GM20000 (cell line): ENCODE measurements at places on chromosomes 5 and 9.
A peak's percentile ranks its signal among the peaks of the same experiment; 100 is the strongest.

- no peak for DNase-seq
These were observed 147.1 kb upstream of the MAP1B start for GRCh38 chr5:71960195-71960594.

- peak; percentile 41 for DNase-seq
These were observed 65.7 kb upstream of the TNFAIP8 start for GRCh38 chr5:119290161-119290569.

- DNase-seq = no peak
These were observed 29.5 kb downstream of the GDNF start for GRCh38 chr5:37810311-37810710.

- DNase-seq = no peak
These were observed 24.4 kb upstream of the TAL2 start for GRCh38 chr9:105637787-105638395.

DNA sequence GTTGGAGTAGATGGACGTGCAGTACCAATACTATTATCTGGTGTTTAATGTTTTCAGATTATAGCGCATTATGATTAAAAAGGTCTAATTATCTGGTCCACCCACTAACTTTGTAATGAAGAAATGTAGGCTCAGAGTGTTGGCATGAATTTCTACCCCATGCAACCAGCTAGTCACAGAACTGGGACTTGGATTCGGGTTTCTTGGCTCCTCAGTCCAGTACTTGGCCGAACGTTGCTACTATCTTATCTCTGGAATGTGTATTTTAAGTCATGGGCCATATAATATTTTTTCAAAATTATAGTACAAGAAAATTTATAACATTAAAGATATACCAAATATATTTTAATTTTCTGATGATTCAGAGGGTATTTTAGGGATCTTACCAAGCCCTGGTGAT, 657.5 kb upstream of the DMAC1 start:
- DNase-seq = no peak

- peak; percentile 11 for DNase-seq
These were observed 61.1 kb downstream of the OXCT1 start for GRCh38 chr5:41809128-41809527.

- DNase-seq = peak; percentile 39
These were observed 82.6 kb downstream of the GALNT10 start for GRCh38 chr5:154273028-154273617.

DNA sequence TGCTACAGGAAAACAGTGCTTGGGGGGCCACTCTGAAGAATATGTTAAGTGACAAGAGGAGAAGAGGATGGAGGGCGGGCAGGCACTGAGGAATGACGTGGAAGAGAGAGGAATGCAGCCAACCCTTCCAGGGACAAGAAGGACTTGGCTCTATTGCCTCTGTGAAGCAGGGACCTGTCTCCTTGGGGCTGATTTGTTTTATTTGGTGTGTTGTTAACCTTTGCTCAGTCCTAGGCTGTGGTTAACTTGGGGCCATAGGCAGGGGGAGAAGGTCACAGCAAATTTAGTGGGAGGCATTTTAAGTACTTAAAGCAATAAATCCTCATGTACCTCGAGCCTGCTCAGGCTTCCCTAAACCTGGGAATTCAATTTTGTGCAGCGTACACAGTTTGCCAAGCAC, 39.9 kb downstream of the KIF4B start:
- no peak for DNase-seq

- no peak for DNase-seq
These were observed 1.0 kb downstream of the ELAVL2 start for GRCh38 chr9:23824830-23825591.

DNA sequence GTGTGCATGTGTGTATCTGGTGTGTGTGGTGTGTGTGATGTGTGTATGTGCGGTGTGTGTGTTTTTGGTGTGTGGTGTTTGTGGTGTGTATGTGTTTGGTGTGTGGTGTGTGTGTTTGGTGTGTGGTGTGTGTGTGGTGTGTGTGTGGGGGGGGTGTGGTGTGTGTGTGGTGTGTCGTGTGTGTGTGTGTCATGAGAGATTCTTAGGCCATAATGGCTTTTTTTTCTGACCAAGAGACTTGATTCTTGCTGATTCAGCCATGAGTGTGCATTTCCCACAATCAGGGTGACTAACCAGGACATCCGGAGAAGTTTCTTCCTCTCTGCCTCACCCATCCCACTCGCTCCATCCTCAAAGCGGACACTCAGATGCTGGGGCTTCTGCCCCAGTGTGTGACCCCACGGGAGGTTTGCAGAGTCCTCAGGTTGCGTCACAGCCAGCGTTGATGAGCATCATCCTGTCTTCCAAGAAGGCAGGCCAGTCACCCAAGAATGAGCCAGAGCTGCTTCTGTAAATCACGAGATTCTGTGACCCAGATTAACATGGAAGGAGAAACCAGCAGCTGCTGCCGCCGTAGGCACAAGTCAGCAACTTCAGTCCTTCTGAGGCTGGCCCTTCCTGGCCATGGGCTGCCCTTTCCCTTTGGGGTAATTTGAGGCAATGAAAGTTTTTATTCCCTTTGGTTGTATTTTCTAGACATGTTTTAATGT, 12.5 kb upstream of the CTSL start:
- no peak for DNase-seq

- DNase-seq = no peak
These were observed 32.0 kb downstream of the NKD2 start for GRCh38 chr5:1040571-1040970.

GRCh38 chr9:73979894-73980264, 517.3 kb upstream of the RORB start:
- DNase-seq = no peak

- DNase-seq = no peak
These were observed 1.8 kb downstream of the DND1 start for GRCh38 chr5:140671472-140672125.

GRCh38 chr5:14071433-14071832, 71.7 kb upstream of the TRIO start:
- no peak for DNase-seq

DNA sequence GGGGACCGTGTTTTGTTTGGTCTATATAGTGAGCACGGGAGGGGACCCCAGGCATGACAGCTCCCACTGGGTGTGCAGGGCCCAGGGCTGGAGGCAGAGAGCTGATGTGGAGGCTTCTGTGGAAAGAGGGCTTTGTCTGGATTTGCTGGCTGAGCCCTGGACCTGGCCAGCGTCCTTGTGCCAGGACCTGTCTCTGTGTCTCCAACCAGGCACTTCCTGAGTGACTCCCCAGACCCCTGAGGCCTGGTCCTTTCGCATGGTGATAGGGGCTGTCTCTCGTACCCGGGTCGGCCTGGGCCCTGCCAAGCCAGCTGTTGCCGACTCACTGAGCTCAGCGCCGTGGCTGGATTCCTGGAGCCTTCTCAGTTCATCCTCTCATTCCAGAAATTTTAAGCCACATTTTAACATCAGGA, 77.6 kb downstream of the ADAMTS2 start:
- DNase-seq = no peak

GRCh38 chr9:72786948-72787347, 165.9 kb downstream of the ALDH1A1 start:
- DNase-seq = no peak

DNA sequence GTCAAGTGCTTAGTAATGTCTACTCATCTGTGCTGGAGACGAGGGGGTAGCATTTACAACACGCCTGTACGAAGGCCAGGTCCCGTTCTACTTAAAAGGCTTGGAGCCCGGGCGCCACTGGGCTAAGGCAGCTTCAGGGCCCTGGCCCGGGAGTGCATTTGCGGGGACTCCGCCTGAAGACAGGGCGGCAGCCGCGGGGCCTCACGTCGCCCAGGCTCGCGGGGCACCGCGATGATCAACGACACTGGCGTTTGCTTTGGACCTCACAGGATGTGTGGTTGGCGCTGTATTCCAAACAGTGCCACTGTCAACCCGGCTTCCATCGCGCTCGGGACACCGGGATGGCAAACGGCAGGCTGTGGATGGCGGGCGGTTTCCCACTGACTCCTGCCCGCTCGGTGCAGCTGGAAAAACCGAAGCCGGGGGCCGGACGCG, 1.1 kb upstream of the TENT4A start:
- peak; percentile 58 for DNase-seq

DNA sequence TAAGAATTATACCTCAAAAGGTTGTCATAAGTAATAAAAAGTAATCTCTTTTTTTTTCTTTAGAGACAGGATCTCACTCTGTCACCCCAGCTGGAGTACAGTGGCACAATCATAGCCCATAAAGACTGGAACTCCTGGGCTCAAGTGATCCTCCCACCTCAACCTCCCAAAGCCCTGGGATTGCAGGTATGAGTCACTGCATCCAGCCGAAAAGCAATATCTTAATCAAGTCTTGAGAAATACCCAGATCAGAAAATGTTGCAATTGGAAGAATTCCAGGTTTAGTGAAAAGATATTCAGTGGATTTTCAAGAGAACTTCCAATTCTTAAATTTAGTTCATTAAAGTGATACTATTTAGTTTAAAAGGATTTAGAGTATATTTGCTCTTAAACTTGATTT, 40.9 kb upstream of the IDNK start:
- DNase-seq = no peak

- DNase-seq = peak; percentile 44
These were observed 20.9 kb downstream of the OR2Y1 start for GRCh38 chr5:180718810-180719453.

DNA sequence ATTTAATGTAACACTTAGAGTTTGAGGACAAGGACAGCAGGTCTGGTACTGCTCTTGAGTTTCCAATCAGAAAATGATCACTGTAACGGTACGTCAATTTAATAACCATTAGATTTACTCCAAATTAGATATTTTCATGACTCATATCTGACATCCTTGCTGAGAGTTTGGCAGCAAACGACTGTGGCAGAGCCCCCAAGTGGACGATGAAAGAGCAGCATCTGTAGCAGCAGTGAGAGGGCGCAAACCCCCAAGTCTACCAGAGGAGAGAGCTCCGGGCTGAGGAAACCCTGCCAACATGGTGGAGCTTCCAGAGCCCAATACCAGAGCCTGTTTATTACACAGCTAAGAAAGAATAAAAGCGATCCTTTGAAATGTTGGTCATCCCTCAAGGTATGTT, 73.2 kb upstream of the EPB41L4A start:
- peak; percentile 59 for DNase-seq

- DNase-seq = no peak
These were observed 1.2 kb upstream of the PSAT1 start for GRCh38 chr9:78295731-78296130.

DNA sequence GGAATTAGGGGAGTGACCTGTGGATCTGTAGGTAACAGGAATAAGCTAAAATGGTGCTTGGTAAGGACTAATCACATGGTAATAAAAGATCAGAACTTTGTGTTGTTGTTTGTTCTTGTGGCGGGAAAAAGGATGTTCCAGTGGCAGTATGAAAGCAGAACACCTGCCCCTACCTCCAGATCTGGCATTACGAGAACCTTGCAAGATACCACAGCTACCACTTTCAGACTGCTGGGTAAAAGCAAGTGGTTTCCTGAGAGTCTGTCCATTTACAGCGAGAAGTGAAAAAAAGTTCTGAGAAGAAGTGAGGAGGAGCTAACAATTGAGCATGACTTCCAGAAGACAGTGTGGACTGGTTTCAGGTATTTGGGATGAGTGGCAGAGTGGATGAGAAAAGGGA, 252.5 kb downstream of the TLE4 start:
- no peak for DNase-seq

DNA sequence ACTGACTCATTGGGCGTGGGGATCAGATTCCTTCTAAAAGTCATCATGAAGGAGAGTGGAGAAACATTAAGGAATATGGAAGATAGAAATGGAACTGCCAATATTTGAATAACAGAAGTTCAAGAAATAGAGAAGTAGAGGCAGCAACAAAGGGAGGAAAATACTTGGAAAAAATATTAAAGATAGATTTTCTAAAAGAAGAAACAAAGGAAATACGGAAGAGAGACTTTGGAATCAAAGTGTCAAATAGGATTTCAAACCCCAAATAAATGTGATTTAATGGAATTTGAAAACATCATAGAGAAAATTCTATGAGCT, 605.1 kb upstream of the KLF4 start:
- DNase-seq = no peak

GRCh38 chr5:144084971-144085370, 85.5 kb downstream of the YIPF5 start:
- no peak for DNase-seq

GRCh38 chr9:81720450-81721086, 31.2 kb upstream of the TLE1 start:
- no peak for DNase-seq

DNA sequence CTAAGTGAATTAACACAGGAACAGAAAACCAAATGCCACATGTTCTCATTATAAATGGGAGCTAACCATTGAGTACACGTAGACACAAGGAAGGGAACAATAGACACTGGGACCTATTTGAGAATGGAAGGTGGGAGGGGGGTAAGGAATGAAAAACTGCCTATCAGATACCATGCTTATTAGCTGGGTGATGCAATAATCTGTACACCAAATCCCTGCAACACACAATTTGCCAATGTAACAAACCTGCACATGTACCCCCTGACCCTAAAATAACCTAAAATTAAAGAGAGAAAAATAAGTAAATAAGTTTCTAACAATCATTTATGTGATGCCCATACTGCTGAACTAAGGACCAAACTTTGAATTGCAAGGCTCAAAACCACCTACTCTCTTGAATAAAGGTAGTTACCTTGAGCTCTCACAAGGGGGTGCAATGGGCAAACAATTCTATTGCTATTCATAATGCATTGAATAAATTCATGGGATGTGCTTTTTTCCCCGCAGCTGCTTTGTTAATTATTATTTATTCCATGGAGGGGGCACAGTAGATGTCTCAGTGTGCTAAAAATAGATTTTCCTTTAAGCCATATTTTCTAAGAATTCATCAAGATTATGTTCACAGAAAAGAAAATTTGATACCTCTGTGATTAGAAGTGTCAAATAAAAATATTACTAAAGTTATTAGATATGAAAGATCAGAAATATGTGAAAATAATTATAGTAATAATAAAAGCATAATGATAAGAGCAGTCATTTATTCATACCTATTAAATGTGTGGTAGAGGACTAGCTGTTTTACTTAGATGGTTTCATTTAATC, 76.2 kb upstream of the PTPN3 start:
- DNase-seq = peak; percentile 30

- no peak for DNase-seq
These were observed 34.4 kb upstream of the KCNIP1 start for GRCh38 chr5:170469414-170469813.
